NCI-H1930 (cell line): ENCODE measurements at places on chromosomes 1 and 21.

DNA sequence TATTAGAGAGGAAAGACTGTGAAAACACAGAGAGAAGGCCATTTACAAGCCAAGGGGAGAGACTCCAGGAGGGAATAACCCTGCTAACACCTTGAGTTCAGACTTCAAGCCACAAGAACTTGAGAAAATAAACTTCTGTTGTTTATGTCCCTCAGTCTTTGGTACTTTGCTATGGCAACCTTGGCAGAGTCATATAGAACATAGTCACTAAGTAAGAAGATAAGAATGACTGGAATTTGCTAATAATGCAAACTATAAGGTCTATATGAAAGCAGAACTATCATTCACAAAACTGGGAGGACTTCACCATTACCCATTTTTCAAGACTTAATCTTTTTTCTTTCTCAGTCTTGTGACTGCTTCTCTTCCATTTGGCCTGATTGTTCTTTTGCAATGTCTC lies 767.3 kb upstream of the ADAMTS5 start:
- no peak for DNase-seq

- DNase-seq, result no peak
Measured at GRCh38 chr1:196098000-196098399, 510.2 kb downstream of the KCNT2 start.

DNA sequence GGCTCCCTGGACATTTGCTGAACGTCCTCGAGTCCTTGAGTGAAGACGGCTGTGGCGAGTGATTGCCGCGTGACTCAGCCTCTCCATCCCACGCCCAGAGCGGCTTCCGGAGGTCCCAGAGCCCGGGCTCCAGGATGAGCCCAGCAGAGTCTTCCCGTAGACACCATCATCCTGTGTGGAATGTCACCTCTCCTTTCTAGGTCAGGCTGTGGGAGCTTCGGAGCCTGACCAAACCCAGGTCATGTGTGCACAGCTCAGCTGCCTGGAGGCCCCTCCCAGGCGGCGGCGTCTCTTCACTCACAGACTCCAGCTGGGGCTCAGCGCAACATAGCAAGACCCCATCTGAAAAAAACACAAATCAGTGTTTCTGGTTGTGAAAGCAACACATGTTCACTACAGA lies 38.2 kb downstream of the PRKCZ start:
- DNase-seq, result no peak

- no peak for DNase-seq
Measured at GRCh38 chr1:226988334-226988666, 48.2 kb downstream of the COQ8A start.

- no peak for DNase-seq
Measured at GRCh38 chr1:208216806-208217205, 27.4 kb downstream of the PLXNA2 start.

- no peak for DNase-seq
Measured at GRCh38 chr1:234721476-234722269, 111.7 kb upstream of the IRF2BP2 start.

DNA sequence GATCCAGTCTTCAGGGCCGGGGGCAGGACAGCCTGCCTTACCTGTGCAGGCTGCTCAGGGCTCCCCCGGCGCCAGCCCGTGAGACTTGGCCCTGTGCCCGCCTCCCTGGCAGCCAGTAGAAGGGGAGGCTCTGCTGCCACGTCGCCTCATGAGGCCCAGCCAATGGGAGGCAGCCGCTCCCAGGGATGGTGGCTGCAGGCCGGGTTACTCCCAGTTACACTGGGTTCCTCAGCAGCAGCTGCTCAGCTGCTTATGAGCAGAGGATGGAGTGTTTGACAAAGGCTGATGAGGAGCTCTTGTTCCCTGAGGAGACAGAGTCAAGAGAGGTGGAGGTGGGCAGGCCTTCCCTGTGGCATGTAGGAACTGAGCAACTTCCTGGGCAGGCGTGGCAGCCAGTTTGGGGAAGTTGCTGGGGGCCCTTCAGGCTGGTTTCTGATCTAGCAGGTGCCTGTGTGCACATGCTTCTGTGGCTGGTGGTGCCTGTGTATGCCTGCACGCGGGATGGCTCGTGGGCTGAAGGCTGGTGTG lies 5.5 kb downstream of the MFSD2A start:
- no peak for DNase-seq

DNA sequence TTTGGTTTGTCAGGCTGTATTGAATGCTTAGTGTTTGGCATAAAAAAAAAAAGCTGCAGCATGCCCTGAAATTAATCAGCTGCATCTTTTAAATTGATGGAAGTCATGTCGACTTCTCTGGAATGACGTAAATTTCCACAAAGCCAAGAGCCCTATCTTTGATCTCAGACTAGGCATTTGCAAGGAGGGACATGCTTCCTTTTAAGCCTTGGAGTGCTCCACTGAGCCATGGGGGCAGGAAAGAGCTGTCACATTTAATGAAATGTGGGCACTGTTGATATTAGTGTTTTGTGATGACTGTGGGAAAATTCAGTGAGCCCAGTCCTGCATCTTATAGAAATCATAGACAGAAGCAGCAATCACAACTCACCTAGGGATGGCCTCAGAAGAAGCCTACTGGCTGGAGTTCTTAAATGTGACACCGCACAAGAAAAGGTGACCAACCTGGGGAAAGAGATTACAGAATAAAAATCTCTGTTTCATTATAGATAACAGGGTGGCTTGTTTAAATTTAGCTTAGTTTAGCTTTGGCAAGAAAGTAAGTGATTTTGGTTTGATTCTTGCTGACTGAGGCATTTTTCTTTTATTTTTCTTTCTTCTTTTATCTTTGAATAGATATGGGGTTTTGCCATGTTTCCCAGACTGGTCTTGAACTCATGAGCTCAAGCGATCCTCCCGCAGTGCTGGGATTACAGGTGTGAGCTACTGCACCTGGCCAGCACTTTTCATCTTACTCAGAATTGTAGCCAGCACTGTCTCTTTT lies 188.2 kb downstream of the HHAT start:
- DNase-seq, result no peak

- no peak for DNase-seq
Measured at GRCh38 chr1:205672395-205672889, 7.9 kb downstream of the SLC45A3 start.

GRCh38 chr21:31599013-31599412 lies 60.5 kb upstream of the SOD1 start:
- DNase-seq, result no peak

DNA sequence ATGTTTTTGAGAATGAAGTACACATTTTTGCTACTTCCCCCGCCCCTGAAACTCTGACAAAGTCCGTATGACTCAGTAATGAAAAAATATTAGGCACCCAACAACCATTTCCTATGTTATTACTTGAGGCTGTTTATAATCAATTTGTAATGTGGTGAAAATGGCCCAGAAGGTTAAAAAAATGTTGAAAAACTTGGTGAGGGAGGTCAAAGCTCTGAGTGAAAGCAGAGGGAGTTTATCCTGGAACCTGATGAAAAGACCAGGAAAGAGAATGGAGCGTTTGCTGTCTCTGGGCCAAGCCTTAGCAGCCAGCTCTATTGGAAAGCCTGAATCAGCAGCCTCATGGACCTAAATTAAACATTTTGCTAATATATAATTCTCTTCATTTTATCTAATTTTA lies 367.7 kb upstream of the NEGR1 start:
- DNase-seq, result no peak

DNA sequence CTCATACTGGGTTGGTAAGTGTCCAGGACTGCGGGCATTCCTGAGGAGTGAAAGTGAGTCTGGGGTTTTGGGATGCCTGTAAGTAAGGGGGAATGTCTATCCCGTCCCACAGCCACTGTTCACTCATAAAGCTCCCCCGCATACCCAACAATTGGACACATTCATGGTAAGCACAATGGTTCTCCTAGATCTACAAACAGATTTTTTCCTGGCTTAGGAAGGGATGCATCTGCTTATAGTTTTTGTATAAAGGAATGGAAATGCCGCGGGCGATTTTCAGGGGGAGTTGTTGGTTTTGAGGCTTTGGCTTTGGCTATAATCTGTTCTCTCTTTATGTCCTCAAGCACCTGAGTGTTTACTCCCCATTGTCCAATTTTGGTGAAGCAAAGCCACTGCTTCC lies 7.1 kb downstream of the ERVH48-1 start:
- no peak for DNase-seq

DNA sequence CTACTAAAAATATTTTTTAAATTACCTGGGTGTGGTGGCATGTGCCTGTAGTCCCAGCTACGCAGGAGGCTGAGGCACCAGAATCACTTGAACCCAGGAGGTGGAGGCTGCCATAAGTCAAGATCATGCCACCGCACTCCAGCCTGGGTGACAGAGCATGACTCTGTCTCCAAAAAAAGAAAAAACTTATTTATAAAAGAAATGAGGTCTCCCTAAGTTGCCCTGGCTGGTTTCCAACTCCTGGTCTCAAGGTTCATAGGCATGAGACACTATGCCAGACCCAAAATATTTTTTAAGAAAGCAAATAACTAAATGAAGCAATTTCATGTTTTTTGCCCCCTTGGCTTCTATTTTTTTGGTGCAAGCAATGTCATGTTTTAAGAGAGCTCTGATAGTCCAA lies 32.9 kb downstream of the EIF4G3 start:
- DNase-seq, result no peak

GRCh38 chr1:235943581-235944114 lies 76.9 kb upstream of the LYST start:
- no peak for DNase-seq

DNA sequence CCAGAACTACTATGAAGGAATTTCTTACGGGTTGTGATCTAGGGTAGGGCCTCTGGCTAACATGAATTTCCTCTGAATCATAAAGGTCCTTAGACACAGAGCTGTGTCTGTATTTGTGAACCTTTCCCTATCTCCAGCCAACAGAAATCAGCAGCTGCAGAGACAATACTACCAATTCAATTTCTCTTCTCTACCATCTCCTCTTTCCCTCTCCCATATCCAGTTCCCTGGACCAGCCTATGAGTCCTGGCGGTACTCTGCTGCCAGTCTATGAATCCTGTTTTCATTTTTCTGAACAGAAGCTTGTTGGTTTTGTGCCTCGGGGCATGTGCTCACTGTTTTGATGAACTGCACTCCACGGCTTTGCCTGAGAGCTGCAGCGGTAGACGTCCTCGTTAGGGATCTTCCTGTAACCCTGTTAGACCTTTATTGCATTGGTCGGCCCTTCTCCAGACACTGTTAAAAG lies 458.0 kb upstream of the VAMP3 start:
- no peak for DNase-seq

- no peak for DNase-seq
Measured at GRCh38 chr1:214404154-214404553, 123.2 kb downstream of the SMYD2 start.

GRCh38 chr1:167683226-167683625 lies 38.6 kb upstream of the MPZL1 start:
- DNase-seq, result no peak

DNA sequence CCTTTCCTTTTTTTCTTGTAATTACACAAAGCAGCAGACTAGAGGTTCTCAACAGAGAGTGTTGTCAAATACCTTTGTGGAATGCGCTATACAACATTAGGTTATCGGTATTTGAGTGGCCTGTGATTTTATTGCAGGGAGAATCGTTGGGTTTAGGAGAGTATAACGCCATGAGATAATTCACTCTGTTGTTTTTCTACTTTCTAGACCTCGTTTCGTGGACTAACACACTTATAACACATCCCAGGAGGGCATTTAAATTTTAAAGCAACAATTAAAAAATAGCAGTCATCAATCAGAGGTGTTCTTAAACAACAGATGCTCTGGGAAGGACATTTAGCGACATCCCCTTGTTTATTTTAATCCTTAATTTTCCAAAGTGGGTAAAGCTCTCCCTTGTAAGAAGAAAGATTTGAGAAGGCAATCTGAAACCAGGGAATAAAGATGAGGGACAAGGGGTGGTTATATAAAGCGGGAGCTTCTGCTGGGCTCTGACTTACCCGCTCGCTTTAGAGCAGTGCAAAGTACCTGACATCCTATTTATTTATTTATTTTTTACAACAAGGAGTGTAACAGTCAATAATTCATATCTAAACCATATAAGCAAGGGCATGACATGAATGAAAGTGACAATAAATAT lies 4.9 kb downstream of the PBX1 start:
- DNase-seq, result no peak

DNA sequence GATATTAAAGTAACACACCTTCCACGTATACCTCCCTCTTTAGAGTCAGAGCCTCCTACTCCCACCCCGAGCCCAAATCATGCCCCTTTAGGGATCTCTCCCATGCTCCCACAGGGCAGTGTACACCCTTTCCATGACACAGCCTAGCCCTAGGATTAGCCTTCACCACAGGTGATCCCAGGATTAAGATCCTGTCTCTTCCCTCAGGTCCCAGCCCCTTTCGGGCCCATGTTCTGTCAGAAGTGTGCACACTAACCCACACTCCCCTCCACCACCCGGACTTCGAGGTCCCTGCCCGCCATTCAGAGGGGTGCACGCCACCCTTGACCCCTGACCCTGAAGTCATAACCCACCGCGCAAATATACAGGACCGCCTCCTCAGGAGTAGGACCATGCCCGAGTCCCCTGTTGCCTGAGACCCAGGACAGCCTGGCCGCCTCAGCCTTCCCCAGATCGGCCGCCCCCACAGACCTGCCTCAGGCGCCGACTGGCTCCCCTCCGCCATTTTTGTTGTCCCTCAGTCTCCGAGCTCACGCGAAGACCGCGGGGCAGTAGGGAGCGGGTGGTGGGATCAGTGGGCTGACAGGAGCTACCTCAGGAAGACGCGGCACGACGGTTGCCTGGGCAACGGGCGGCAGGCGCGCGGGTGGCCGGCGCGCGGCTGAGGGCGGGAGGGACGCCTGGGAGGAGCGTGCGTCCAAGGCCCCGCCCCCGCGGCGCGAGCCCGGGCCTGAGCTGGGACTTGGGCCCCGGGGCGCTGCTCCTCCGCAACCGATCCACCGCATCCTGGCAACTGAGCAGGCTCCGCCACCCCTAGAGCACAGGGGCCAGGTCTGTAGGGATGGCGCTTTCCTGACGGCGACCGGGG lies at the start of gene AGBL4:
Gene AGBL4 (minus strand): TSS at position 663 of the 868 bp plus-strand sequence.
- DNase-seq, result peak; percentile 81

DNA sequence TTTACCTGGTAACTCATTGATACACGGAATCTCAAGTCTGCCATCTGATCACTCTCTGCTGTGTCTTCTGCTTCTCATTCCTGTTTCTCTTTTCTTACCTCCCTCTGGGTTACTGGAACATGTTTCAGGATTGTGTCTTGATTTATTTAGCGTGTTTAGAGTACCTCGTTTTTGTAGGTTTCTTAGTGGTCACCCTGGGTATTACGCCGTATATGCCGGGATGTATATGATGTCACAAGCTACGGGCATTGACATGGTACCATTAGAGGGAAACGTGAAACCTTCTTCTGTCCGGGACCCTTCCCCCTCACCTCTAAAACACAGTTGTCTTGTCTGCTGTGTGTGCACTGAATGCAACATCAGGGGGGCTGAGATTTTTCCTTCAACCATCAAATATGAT lies 2.8 kb downstream of the ACTRT2 start:
- DNase-seq, result no peak

DNA sequence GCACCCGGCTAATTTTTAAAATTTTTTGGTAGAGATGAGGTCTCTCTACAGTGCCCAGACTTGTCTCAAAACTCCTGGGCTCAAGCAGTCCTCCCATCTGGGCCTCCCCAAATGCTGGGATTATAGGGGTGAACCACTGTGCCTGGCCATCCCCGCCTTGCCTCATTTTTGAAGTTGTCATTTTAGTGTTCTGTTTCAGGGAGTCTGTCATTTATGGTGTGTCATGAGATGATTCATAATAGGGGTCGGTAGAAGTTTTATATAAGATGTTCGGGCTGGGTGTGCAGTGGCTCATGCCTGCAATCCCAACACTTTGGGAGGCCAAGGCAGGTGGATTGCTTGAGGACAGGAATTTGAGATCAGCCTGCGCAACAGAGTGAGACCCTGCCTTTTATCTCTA lies 8.5 kb downstream of the PRCC start:
- no peak for DNase-seq
